ENCODE measurements at places on chromosomes 1 and 21.

GRCh38 chr1:54559771-54560231 is 11.8 kb downstream of the ACOT11 start:
- no peak for DNase-seq

GRCh38 chr1:223288826-223289225 is 75.2 kb downstream of the SUSD4 start:
- no peak for DNase-seq

- DNase-seq, result peak; percentile 10
Measured at GRCh38 chr1:168521401-168522000, 22.3 kb downstream of the XCL2 start.

GRCh38 chr21:39519835-39520234 is 68.1 kb downstream of the SH3BGR start:
- no peak for DNase-seq

DNA sequence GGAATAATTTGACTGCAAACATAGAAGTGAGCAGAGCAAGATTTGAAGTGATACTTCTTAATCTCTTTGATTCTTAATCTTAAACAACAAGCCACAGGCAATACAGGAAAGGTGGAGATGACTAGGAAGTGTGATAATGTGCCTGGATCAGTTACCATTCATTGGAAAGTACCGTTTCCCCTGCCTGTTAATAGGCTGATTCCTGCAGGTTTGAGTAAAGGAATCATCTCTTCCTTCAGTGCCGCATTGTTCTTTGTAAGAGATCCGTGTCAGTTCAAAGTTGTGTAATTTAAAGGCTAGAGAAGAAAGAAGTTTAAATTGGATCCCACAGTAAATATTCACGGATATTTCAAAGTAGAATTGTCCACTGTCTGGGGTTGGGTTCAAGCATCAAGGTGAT is 43.5 kb upstream of the BCL10 start:
- DNase-seq, result no peak

GRCh38 chr1:94100785-94101612 is 19.9 kb downstream of the ABCA4 start:
- no peak for DNase-seq

GRCh38 chr1:170857955-170858354 is 77.4 kb upstream of the MROH9 start:
- no peak for DNase-seq

DNA sequence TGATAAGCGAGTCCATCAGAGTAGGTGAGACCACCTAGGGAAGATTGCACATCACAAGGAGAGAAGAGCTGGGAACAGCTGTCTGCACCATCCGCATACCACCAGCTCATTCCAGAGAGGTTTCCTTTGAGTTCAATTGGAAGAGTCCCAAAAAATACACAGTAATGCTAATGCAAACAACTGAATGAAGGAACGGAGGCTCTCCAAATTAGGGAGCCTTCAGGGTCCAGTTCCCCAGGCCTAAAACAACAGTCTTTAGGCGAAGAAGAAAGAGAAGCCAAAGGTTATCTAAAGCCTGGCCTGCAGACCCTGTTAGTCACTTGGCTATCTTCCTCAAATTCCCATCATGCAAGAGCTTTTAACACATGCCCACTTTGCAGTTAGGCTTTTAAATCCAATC is 246.4 kb downstream of the PBX1 start:
- DNase-seq, result no peak

DNA sequence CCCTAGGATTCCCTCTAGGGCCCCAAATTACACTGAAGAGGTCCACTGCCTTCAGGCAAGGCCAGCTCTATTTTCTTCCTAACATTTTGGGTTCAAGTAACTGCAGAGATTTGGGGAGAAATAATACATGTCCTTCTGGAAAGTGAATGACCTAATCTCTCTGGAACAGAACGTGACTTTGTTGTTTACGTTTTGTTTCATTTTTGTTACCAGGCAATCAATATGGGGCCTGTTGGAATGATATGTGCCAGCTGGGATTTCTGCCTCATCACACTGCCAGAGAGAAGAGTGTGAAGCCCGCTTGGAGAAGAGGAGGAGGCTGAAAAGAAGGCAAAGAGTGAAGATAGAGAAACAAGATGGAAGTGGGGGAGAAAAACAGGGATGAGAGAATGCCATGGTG is 116.7 kb downstream of the FASLG start:
- DNase-seq, result no peak

GRCh38 chr1:202155478-202156021 is 4.9 kb downstream of the PTPN7 start:
- DNase-seq, result no peak

GRCh38 chr1:36224537-36225282 is 467 bp downstream of the THRAP3 start:
- peak; percentile 86 for DNase-seq

DNA sequence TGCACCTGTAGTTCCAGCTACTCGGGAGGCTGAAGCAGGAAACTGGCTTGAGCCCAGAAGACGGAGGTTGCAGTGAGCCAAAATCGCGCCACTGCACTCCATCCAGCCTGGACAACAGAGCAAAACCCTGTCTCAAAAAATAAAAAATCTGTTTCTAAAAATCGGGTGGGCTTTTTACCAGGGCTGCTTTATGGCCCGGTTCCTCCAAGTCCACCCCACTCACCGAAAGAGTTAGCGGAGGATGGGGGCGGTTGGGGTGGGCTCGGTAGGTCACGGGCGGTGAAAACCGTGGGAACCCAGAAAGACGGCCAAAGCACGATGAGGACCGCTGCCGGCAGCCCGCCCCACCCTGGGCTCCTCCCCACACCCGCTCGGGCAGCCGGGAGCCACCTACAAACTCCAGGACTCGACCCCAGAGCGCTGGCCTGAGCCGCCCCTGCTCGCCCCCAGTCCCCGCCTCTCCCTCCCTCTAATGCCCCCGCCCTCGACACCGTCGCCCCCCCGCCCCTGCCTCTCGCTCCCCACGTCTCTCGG is 846 bp upstream of the PER3 start:
- DNase-seq, result no peak

DNA sequence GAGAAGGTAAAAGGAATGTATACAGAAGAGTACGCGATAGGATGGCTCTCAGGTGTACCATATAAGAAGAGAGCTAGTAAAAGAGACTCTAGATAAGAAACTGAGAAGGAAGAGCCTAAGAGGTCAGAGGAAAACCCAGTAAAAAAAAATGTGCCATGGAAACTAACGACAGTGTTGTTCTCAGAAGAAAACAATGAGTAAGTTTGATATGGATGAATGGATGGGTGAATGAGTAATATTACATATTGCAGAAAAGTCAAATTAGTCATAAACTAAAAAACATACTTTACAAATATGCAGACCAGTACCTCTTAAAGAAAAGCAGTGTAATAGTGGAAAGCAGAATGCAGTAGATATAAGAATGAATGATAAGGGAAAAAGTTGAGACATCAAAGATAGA is 316.2 kb downstream of the HMCN1 start:
- no peak for DNase-seq

GRCh38 chr1:201370500-201370899 is 7.0 kb downstream of the TNNT2 start:
- no peak for DNase-seq

DNA sequence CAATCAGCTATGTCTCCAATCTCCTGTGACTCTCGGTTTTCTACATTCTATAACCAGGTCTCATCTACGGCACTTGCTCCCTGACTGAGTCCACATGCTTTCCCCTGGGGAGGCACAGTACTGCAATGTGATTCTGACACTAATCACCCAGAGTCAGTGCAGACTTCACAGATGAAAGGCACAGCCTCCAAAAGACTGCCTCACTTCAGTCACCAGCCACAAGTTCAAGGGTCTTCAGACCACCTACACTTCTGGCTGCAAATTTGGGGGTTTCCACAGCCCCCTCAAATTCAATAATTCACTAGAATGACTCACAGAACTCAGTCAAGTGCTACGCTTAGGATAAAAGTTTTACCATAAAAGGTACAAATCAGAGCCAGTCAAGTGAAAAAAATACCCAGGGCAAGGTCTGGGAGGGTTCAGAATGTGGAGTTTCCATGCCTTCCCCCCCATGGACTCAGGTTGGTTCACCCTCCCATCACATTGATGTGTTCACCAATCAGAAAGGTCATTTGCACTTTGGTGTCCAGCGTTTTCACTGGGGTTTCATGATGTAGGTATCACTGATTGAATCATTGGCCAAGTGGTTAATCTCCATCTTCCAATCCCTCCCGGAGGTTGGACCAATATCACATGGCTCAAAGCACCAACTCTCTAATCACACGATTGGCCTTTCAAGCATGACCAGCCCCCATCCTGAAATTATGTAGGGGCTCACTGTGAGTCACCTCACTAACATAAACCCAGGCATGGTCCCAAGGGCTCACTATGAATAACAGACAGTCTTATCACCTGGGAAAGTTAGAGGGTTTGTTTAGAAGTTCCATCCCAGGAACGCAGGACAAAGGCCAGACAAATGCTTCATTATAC is 182.9 kb upstream of the CAMK1G start:
- DNase-seq, result no peak

GRCh38 chr1:209414803-209415329 is 168.6 kb upstream of the CAMK1G start:
- no peak for DNase-seq

- DNase-seq, result no peak
Measured at GRCh38 chr1:160068225-160068624, 1.7 kb downstream of the KCNJ10 start.
